ENCODE measurements at places on chromosomes 16 and 17.

DNA sequence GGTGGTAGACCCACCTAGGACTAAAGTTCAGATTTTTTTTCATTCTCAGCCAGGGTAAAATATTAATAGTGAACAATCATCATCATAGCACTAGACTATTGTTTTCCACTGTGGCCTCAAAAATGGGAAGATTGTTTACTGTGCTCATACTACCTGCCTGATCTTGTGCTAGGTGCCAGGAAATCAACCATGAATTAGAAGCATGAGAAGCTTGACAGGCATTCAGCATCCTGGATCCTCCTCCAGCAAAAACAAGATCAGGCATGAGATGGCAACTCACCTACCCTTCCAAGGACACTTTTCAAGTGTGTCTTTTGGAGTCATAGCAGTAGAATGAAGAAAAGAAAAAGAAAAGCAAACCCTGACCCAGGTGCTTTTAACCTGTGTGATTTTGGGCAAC is 174.2 kb downstream of the CYLD start:
- no peak for DNase-seq

DNA sequence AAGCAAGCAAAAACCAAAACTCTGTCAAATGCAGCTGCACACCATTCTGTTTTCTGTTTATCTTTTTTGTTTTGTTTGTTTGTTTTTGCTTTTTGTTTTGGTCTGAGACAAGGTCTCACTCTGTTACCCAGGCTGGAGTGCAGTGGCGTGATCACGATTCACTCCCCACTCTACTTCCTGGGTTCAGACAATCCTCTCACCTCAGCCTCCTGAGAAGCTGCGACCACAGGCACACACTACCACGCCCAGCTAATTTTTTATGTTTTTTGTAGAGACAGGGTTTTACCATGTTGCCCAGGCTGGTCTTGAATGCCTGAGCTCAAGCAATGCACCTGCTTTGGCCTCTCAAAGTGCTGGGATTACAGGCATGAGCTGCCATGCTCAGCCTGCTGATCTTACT is 19.3 kb upstream of the SLFN13 start:
- no peak for DNase-seq

DNA sequence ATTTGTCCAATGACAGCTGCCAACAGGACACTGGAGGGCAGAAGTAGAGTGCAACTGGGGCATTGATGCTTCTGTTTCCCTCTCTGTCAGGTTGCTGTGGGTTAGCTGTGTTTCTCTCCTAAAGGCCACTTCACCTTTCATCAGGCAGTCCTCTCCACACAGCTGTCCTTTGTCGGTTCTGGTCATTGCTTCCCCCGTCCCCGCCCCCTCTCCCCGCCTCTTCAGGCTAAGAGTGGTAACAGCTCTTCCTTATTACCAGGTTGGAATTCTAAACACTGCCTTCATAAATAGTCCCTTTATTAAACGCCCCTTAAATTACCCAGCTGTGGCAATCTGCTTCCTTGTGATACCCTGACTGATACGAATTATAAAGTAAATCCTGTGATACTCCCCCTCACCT is 31.8 kb upstream of the NSRP1 start:
- DNase-seq: no peak

DNA sequence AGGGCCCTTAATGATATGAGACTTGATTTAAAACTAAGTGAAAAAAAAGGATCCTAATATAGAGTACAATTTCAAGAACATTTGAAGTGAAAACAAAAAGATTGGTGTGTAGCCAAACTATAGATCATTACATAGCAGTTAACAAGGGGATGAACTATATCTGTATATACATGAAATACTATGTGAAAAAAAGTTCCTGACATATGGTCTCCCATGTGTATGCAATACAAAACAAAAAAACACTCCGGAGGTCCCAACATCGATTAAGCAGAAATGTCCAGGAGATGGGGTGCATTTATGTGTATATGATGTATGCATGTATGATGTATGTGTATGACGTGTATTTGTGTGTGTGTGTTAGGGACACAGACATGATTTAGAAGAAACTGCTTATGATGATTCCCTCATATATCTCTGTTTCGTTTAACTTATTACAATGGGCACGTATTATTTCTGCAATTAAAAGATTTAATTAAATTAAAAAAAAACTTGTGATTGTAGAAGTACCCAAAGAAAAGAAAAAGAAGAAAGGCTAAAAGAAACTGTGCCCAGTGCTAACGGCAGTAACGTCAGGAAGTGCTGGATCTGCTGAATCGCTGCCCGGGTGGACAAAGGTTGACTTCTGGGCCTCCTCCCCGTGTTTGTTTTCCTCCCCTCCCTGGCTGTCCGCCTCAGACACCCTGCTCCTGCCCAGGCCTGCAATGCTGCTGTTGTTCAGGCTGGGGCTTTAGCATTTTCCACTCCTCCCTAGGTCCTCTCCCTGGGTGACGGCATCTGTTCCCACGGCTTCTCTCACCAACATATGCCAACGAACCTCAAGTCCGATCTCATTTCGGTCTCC is 36.9 kb downstream of the TBX4 start:
- no peak for DNase-seq

- DNase-seq: no peak
These were observed 10.6 kb downstream of the RHBDL3 start for GRCh38 chr17:32276171-32276601.

DNA sequence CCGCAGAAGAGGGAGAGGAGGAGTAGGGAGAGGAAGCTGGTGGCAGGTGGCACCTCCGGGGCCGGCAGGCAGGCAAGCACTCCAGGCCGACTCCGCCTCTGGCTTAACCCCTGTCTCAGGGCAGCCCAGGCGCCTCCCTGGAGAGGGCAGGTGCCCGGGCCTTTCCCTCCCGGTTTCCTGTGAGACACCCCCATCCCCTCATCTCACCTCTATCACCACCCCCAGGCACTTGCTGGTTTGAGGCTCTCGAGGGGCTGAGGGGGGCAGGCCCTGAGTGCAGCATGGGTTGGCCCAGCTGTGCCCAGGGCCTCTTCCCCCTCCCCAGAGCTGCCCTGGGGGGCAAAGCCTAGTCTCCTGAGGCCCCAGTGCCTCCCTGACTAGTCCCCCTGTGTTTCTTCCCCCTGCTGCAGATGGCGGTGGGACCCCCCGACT is 6.0 kb downstream of the DOC2A start:
- no peak for DNase-seq

- no peak for DNase-seq
These were observed 15.4 kb upstream of the NDEL1 start for GRCh38 chr17:8420041-8420934.

DNA sequence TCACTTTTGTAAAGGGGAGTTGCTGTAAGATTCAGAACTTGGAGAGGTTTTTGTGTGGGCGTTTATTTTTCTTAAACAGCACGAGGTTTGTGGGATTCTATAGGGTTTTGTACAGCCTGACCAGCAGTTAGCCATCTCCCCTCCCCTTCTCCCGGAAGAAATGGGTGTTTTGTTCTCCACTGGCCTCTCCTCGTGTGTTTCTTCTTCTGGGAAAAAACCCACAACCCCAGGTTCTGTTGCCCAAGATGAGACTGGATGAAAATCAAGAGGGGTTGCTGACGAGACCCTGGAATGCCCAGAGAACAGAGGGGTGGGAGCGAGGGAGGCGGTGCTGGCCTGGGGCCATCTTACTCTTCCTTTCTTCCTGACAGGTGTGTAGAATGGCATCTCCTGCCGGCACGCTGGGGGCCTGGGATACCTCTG is 186.1 kb downstream of the MSI2 start:
- DNase-seq: no peak

- DNase-seq: no peak
These were observed 15.6 kb downstream of the SLC6A2 start for GRCh38 chr16:55671206-55671973.

GRCh38 chr17:60087882-60088669 is 9.4 kb upstream of the HEATR6 start:
- no peak for DNase-seq

- DNase-seq: no peak
These were observed 254.3 kb upstream of the SALL1 start for GRCh38 chr16:51405361-51405760.

GRCh38 chr17:36859003-36859300 is 78.3 kb upstream of the LHX1 start:
- no peak for DNase-seq

GRCh38 chr16:78094166-78094565 is 5.3 kb upstream of the WWOX start:
- DNase-seq: no peak

DNA sequence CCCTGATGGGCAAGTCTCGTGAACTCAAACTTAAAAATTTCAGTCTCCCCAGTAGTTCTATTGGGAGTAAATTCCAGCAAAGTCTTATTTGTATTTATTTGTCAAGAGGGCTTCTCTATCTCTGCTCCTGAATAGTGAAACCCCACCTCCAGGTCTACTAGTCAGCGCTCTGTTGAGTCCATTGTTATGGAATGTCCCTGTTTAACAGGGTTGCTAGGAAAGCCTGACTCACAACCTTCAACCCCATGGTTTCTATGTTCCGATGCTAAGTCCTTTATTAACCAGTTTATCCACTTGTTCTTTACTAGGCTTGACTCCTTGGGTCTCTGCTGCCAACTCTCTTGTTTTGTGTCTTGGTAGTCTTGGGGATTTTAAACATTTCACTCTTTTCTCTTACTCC is 250.7 kb upstream of the MYOCD start:
- no peak for DNase-seq

DNA sequence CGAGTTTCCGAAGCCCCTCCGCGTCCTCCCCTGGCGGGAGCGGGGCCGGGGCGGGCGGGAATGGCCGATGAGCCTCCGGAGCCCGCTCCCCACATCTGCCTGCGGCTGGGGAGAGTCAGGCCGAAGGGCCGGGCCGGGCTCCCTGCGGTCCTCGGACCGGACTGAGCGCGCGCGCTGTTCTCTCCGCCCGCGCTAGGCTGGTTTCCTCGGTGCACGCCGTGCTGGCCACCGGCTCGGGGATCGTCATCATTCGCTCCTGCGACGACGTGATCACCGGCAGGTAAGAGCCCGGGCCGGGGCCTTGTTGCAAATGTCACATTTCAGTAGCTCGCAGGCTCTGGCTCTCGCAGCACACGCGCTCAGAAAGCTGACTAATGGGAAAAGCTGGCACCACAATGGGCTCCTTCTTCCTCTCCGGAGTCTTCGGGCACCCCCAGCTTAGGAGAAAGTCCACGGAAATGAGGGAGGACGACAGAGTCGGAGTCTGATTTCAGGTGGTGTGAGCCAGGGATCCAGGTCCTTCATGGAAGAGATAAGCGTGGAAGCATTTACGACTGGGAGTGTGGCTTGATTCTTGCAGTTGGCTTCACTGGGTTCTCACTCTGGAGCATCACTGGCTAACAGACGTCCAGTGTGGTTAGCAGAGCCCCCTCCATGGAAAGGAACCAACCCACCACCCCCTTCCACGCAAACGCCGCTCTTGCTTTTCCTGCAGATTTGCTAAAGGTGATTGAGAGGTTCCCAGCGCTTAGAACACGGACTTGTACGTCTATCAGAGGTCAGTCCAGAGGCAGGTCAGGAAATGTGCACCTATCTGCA is 715 bp downstream of the TLCD3A start:
- no peak for DNase-seq

- DNase-seq: peak; percentile 52
These were observed 80.1 kb downstream of the SOCS1 start for GRCh38 chr16:11175787-11176341.

DNA sequence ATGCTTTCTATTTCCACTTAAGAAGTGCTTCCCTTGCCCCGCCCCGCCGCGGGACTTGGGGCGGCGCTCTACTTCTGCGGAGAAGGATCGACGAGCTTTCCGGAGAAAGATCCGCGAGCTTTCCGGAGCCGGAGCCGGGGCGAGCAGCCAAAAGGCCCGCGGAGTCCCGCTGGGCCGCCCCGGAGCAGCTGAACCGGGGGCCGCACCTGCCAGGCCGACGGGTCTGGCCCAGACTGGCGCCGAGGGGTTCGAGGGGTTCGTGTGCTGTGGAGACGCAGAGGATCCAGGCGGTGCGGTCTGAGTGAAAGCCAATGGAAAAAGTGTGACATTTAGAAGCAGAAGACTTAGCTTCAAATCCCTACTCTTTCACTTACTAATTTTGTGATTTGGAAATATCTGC is 50.8 kb downstream of the TBC1D26 start:
- DNase-seq: no peak

- no peak for DNase-seq
These were observed 1.9 kb downstream of the CDH11 start for GRCh38 chr16:65119901-65120401.

DNA sequence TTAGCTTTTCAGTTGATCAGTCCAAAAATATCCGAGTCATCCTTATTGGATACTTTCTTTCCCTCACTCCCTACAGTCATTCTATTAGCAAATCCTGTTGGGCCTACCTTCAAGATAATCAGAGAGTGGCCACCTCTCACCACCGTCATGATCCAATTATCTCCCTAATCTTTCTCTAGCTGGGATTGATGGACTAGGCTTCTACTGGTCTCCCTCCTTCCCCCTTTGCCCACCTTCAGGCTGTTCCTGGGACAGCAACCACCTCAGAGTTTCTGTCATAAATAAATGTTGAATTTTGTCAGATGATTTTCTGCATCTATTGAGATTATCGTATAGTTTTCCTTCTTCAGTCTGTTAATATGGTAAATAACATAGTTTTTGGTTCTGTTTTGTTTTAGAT is 16.2 kb upstream of the RHBDL3 start:
- DNase-seq: no peak

- DNase-seq: no peak
These were observed 110.4 kb downstream of the PITPNC1 start for GRCh38 chr17:67487506-67487905.

DNA sequence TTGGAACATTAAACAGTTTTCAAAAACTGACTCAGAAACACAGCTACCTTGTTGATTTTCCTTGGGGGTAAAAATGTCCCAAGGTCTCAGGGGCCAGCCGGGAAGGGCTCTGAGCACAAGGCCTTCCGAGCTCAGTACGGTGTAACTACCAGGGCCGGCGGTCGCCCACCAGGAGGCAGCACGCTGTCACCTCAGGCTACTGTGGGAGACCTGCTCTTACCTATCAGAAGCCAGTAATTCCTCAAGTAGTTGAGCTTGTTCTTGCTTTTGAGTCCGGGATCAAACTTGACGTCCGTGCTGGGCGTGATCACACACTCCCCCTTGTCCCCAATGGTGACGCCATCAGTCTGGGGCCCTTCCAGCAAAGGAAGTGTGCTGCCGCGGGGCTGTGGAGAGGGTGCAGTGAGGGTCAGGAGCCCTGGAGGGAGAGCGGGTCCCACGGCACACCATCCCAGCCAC is 43.4 kb upstream of the ICAM2 start:
- DNase-seq: no peak

- DNase-seq: no peak
These were observed 36.6 kb upstream of the CARMIL2 start for GRCh38 chr16:67608364-67608763.

Measured in stimulated activated CD8-positive, alpha-beta memory T cell treated with anti-CD3 and anti-CD28 coated beads, Interleukin-7, amount 100 ng/mL, for 48 hours (primary cell).